Motor neuron (in vitro differentiated cells): ENCODE measurements at places on chromosomes 5 and 9.

DNA sequence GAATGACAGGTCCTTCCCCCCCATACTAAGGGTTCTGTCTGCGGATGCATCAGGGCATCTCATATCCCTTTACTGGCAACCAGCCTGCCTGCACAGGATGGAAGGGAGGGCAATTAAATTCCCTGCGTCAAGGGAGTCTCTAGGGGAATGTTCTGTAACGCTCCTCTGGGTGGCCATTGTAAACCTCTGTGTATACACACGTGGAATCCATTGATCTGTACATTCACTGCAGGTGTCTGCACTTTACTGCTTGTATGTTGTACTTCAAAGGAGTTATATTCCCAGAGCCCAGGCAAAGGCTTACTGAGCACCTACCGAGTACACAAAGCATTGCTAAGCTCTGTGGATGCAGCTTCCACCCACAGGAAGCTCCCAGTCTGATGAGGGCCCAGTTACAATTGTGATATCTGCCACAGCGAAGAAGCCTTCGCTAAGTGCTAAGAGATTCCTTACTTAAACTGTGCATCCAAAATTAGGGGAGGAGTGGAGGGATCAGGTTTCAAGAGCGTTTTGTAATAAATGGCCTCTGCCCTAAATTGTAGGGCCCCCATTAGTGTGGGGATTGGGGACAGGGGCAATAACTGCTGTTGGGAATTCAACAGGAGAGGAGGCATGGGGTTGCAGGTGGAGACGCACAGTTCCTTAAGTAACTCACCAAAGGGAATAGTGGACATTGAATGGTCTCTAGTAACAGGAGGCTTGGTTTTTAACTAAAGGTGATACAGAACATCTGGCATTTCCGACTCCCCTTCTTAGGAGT lies 1.5 kb upstream of the RETREG1 start:
- no peak for ATAC-seq

GRCh38 chr5:101047181-101047580 lies 144.1 kb upstream of the ST8SIA4 start:
- ATAC-seq = no peak

DNA sequence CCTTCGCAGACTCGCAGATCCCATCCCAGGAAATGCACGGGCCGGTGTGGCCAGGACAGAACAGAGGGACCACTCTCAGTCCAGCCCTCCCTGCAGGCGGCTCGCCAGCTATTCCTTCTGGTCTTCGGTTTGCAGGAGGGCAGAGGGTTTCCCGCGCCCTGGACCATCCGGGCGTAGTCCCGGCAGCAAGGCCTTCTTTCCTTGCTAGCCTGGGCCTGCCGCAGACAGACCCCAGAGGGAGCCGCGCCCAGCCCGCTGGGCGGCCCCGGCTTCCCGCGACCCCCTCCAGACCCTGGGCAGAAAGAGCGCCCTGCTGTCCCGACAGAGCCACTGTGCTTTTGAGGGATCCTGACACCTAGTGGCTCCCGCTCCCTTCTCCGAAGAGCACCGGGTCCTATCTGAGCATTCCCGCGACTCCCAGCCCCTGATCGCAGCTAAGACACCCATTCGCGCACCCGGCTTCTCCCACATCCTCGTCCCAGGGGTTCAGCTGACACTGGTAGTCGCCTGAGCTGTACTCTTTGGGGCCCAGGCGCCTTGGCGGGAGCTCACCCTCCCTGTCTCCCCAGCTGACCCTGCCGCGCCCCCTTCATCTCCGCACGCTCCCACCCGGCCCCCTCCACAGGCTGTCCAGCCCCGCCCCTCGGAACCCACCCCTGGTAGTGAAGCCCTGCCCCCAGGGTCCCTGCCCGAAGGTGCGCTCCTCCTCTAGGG lies 1.1 kb downstream of the CFAP90 start:
- peak; percentile 67 for ATAC-seq

GRCh38 chr5:50658246-50658645 lies 8.2 kb upstream of the PARP8 start:
- no peak for ATAC-seq

GRCh38 chr9:125523681-125524080 lies 183.3 kb downstream of the MAPKAP1 start:
- no peak for ATAC-seq

DNA sequence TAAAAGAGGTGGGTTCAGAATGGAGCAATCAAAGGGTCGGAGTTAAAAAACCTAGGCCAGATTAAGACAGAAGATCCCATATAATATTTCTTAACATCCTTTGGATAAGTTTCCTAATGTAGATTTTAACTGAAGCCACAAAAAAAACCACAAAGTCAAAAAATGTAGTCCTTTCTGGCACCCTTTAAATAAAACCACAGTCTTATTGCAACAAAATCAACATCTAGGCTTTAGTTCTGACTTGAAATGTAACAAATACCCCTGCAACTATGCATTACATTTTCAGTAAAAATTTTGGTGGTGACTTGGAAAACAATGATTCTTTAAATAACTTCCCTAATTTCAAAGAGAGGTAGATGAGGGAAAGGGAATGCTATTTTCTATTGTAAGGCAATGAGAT lies 109.2 kb downstream of the PSAT1 start:
- no peak for ATAC-seq

DNA sequence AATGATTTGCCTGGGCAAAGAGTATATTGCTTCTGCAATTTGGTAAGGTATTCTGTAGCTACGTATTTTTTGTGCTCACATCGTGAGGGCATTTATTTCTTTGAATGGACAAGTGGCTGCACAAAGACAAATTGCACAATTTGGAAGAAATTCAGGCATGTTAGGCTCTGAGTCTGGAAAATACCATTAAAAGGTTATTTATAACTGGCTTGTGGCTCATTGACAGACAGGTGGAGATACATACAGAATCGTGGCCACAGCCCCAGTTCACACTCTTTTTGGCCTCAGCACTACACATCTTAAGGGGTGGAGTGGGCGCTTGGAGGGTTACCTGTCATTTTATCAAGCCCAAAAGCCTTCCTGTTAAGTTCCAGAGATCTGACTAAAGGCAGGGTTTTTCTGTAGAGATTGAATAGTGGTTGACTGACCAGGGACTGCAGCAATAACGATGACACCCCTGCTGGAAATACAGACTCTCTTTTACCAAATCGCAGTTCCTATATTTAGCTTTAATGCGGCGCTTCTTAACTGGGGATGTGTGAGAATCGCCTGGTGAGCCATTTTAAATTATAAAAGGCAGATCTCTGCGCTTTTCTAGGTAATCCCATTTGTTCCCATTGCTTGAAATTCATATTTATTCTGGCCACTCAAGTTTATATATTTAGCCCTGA lies 14.7 kb downstream of the MAN2A1 start:
- no peak for ATAC-seq

- no peak for ATAC-seq
Observed at GRCh38 chr9:36007316-36007708, 29.4 kb upstream of the RECK start.

DNA sequence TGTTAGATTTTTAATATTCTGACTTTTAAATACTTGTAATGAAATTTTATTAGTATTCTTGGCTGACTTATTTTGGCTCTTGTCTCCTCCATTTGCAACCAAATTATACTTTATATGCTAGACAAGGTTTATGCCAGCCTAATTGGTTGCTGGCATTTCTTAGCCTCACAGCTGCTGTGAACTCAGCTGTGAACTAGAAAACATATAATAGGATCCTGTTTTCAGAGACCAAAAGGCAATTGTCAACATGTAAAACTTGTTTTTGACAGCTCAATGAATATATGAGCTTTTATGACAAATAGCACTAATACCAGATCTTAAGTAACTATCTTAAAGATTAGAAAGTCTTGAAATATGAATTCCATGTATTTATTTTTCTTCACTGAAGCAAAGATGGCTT lies 25.9 kb downstream of the KIF2A start:
- ATAC-seq = no peak

DNA sequence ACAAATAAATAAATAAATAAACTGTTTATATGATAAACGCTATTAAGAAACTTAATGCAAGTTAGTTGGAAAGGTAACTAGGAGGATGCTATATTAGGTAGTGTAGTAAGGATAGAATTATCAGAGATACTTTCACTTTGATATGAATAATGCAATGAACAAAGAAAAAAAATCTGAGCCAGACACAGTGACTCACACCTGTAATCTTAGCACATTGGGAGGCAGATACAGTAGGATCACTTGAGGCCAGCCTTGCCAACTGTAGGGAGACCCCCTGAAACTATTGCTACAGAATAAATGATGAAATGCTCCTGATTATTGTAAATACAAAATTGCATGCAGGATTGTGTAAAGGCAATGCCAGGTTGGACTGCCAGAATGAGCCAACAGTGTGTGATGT lies 109.2 kb downstream of the ANXA2R start:
- no peak for ATAC-seq

GRCh38 chr5:127326431-127326830 lies 35.8 kb downstream of the MEGF10 start:
- ATAC-seq = peak; percentile 62

DNA sequence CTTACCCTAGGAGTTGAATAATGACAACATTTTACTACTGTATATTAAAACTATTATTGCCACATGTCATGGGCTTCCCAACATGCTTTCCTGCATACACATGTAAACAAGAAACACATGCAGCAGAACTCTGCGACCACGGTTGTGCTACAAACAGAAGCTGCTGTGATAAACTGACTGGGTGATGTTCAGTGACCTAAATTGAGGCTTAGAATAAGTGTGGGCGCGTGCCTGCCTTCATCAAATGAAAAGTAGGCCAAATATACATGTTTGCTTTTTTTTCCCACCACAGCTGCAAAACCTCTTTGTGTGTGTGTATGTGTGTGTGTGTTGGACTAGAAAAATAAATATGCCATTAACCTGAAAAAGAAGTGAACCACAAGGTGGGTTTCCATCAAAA lies 1202.1 kb downstream of the PTPRD start:
- no peak for ATAC-seq

- peak; percentile 19 for ATAC-seq
Observed at GRCh38 chr5:33317271-33317670, 123.5 kb upstream of the TARS1 start.
